ENCODE measurements at places on chromosomes 5 and 9.

GRCh38 chr9:99634186-99634585 is 187.5 kb upstream of the NR4A3 start:
- DNase-seq, result no peak

DNA sequence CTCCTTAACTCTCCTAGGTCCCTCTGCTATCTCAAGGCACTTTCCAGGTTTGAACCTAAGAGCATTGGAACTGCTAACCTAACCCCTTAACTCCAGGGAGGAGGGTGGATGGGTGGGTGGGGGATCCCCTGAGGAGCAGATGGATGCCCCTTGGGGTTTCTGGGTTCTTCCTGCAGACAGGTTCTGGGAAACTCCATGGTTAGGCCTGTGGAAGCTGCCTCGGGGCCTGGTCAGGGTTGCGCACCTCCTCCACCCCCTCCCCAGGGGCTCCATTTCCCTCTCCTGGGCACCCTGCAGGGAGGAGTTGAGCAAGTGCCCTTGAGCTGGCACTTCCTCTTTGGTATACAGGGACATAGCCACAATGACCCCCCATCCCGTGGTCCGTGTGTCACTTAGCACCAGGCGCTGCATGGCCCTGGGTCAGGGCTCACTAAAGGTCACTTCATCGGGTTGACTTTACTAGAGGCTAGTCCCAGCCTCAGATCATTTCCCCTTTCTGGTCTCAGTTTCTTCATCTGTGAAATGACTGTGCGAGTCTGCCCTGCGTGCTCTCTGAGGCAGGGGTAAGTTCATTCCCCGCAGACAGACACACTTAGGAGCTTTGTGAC is 16.0 kb downstream of the CXXC5 start:
- DNase-seq, result no peak

DNA sequence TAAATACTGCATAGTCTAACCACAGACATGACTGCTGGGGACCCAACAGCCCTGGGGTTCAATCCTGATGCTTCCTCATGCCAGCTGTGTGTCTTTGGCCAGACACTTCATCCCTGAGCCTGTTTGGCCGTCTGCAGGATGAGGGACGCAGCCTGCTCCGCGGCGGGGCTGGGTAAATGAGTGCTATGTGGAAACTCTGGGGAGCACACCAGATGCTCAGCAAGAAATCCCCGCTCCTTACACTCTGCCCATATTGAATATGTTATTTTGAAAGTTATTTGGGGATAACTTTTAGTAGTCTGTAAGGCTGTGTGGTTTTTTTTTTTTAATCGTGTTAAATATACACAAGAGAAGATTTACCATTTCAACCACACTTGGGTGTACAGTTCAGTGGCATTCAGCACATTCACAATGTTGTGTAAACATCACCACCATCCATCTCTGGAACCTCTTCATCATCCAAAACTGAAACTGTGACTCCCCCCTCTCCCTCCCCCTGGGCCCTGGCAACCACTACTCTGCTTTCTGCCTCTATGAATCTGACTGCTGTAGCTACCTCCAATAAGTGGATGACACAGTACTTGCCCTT is 42.7 kb downstream of the SH3PXD2B start:
- no peak for DNase-seq

- DNase-seq, result no peak
These were observed 18.6 kb downstream of the ZDHHC21 start for GRCh38 chr9:14674630-14675029.

- DNase-seq, result no peak
These were observed 6.1 kb upstream of the TMEM252 start for GRCh38 chr9:68546596-68547390.
